AG04449 (cell line): ENCODE measurements at places on chromosomes 3 and 15.

GRCh38 chr3:157199841-157200240 lies 39.9 kb upstream of the CCNL1 start:
- no peak for DNase-seq

GRCh38 chr15:51846463-51847230 lies 17.2 kb downstream of the TMOD3 start:
- DNase-seq: no peak

GRCh38 chr3:118550122-118550521 lies 484.5 kb downstream of the IGSF11 start:
- DNase-seq: no peak

DNA sequence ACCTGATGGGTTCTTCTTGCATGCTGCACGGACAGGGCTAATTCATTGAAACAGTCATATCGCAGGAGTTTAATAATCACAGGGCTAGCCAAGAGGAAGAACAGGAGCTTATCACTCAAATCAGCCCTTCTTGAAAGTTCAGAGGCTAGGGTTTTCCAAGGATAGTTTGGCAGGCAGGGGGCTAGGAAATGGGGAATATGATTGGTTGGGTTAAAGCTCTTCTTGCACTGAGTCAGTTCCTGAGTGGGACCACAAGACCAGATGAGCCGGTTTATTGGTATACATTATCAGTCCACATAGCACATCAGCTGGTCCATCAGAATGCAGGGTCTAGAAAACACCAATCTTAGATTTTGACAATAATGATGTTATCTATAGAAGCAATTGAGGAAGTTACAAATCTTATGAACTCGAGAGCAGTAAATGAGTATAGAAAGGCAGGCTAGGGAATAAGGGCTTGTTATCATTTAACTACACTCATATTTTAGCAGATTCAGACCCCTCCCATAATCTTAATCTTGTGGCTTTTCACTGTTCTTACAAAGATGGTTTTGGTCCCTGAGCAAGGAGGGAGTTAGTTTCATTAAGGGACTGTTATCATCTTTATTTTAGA lies 58.1 kb upstream of the SLC25A36 start:
- DNase-seq: no peak

DNA sequence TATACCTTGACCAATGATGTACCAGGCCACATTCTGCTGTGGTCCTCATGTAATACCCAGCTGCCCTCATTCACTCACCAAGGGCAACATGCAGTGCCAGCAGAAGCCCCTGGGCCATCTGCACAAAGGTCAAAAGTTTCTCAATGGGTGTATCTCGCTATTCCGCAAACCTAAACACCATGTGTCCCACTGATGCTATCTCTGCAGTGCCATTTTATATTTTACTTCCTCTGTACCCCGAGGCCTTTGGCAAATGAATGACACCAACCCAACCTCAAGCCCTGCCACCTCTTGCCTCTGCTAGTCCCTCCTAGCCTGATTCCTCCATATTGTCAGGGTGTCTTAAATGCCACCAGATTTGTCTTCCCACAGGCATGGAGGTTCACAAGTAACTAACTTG lies 59.2 kb downstream of the AAGAB start:
- no peak for DNase-seq

DNA sequence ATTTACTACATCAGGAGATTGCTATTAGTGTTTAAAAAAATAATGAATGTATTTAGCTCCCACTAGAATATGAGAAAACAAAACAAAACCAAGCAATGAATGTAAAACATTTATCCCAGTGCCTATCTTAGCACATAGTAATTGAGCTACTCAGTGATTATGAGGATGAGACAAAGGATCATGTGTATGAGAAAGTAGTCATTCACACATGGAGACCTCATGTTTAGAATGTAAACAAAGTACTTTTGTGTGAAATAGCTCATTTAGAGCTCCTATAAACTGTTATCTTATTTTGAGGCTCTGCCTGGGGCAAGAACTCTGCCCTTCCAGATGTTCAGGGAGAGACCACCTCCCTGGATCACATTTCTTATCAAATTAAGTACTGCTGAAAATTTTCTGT lies 236.8 kb downstream of the LRRN1 start:
- DNase-seq: no peak

GRCh38 chr3:99663977-99664376 lies 25.6 kb downstream of the COL8A1 start:
- no peak for DNase-seq

DNA sequence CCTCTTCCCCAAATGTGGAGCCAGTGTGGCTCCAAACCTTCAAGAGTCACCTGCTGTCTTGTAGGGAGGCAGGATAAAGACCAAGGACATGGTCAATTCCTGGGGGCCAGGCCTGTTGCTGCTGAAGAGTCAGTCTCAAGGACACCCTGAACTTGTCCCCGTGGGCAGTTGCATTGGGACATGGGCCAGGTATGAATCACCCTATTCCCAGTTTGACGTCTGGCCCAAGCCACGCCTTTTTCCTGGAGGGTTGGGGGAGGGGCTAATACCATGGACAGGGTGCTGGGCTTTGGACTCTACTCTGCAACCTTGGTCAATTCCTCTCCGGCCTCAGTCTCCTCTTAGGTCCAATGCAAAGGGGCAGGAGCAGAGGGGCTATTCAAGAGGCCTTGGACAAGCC lies 10.4 kb downstream of the ATP2B2 start:
- DNase-seq: no peak

DNA sequence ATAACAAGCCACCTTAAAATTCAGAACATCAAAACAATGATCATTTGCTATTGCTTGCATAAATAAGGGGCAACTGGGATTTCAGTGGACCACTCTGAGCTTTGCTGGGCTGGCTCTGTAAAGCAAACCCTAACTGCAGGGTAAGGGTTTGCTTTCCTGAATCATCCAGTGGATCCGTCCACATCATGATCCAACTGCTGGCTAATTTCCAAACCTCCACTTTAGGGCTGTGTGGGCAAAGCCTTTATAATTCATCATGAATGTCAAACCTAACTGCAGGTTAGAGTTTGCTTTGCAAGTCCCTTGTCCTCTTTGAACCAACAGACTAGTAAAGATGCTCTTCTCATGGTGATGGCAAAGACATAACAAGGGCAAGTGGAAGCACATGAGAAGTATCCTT lies 76.1 kb downstream of the SYNPR start:
- no peak for DNase-seq

DNA sequence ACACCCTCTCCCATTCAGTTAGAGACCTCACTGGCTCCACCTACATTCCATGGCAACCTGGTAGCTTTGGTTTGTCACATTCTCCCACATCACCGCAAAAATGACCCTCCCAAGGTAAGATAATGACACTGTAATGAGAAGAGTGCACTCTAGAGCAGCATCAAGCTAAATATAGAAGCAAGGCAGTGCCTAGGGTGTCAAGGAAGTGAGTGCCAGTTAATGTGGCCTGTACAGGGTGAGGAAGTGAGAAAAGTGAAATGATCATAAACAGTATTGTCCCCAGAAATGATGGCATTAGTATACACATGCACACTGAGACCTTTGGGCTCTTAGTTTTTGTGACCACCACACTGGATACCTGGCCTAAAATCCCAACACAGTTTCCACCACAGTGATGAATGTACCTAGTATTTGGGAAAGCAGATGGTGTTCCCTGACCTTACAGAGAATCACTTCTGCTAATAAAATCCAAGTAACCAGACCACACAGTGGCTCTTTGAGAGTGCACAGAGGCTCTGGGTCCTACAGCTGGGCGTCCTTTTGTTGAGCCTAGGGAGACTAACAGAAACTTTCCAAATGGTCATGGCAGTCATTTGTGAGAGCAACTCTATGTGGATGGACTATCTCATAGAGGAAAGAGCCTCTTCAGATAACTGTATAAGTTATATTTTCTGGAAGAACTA lies 106.6 kb downstream of the ARPP21 start:
- no peak for DNase-seq

DNA sequence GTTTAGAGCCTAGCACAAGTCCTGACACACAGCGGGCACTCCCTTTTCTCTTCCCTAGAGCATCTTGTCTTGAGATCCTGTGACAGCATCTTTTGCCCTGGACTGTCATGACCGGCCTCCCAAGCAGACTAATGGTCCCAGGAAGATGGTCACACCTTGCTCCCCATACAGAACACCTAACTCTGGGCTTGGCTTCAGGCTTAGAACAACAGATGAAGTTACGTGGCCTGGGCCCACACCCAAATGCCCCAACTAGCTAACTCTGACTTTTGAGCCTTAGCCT lies 781 bp upstream of the IP6K1 start:
- no peak for DNase-seq

DNA sequence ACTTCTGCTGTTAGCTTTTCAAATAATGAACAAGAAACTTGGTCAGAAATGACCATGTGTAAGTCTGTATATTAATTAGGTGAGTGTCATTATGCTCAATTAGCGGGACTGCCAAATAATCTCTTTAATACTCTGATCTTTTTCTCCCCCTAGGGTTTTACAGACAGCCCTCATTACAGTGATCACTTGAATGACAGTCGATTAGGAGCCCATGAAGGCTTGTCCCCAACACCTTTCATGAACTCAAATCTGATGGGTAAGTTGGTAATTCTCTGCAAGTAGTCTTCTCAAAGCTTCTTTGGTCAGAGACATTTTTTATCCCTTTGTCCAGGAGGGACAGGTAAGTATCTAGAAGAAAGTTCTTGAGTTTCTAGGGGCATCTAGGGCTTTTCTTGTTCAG lies 173.2 kb downstream of the TCF12 start:
- no peak for DNase-seq

- DNase-seq: no peak
These were observed 231.3 kb downstream of the OCA2 start for GRCh38 chr15:27867861-27868260.

GRCh38 chr3:52857133-52857532 lies 22.3 kb upstream of the MUSTN1 start:
- no peak for DNase-seq

DNA sequence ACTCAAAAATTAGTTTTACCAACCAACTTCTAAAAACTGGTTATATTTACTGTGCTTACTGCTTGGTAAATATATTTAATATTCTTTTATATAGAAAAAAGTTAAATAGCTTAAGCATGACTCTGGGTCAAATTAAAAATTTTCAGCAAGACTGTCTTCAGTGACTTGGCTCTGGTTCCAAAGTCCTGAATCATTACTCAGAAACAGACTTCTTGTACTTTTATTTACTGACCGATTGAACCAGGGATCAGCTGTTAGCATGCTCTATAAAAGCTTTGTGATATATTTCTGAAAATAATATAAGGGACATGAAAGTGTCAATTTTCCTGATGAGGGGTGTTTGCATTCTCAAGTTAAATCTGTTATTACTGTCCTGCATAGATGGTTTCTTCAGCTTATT lies 164.3 kb downstream of the MCTP2 start:
- DNase-seq: peak; percentile 9

- DNase-seq: no peak
These were observed 21.5 kb downstream of the CFAP161 start for GRCh38 chr15:81155375-81156218.

GRCh38 chr15:49282366-49282765 lies 112.3 kb downstream of the GALK2 start:
- peak; percentile 84 for DNase-seq

GRCh38 chr3:158109804-158110657 lies at the start of gene RSRC1:
Gene RSRC1, plus strand, starts transcription at chr3:158110089. Its CDS starts 12,016 bp downstream, at chr3:158122105.
- peak; percentile 65 for DNase-seq

DNA sequence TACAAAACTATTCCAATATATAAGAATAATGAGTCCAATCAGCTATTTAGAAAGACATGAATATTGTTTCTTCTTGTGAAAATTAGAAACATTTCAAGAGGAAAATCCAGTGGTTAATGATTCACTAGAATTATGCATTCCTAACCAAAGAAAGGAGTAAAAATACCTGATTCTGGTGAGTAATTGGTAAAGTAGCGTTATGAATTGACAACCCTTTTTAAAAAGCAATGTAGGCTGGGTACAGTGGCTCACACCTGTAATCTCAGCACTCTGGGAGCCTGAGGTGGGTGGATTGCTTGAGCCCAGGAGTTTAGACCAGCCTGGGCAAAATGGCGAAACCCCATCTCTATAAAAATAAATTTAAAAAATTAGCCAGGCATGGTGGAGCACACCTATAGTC lies 43.3 kb downstream of the TOPAZ1 start:
- no peak for DNase-seq

DNA sequence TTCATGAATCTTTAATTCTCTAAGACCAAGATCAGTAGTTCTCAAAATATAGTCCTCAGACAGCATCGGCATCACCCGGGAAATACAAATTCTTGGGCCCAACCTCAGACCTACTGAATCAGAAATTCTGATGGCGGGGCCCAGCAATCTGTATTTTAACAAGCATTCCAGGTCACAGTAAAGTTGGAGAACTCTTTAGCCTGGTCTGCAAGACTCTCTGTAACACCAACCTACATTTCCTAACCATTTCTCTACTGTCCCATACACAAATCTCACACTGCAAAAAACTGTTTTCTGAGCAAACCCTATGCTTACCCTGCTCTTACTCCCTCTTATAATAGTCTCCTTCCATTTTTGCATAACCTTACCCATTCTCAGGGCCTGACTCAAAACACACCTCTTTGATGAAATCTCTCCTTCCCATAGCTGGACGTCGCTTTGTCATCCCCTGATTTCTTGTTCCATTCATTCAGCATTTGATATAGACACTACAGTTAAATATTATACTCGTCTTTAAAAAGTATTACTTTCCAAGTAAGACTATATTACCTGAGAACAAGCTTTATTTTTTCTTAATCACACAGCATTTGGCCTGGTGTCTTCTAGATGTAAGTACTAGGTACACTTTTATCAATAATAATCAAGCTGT lies 83.3 kb upstream of the MYO5C start:
- DNase-seq: no peak

DNA sequence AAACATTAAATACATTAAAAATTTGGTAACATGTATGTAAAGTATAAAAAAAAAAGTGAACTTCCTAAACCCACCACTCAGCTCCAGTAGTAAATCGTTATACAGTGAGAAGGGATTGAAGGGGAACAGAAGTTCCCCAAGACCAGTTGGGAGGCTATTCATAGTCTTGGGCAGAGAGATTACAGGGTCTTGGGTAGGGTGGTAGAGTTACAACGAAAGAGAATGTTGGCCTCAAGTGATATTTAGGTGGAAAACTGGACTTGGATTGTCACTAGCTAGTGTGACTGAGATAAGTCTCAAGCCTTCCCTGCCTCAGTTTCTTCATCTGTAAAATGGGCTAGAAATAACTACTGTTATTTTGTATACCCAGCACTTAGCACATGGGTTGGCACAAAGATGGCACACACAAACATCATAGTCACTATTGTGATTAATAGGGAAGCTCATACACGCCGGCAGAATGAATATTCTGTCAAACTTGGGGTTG lies 431 bp upstream of the YEATS2 start:
- no peak for DNase-seq

DNA sequence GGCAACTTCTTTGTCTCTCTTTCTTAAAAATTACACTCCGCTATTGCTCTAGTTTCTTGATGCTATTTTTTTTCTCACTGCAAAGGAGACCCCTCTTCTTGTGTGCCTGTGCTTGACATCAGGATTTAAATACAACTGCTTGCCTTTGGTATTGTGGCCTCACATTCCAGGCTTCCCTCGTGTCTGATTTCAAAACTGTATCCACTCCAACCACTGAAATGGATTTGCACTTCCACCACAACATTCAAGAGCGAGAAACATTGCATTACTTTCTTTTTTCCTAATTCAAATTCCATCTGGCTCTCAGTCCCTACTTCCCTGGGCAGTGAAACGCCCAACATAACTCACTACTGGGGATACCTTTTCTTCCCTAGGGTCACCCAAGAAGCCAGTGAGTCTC lies 50.4 kb upstream of the PXYLP1 start:
- DNase-seq: no peak

GRCh38 chr3:12705981-12706380 lies 42.1 kb upstream of the RAF1 start:
- DNase-seq: no peak

GRCh38 chr15:38454696-38455090 lies 766 bp downstream of the FAM98B start:
- no peak for DNase-seq
